Activated CD4-positive, alpha-beta T cell treated with anti-CD3 and anti-CD28 coated beads for 36 hours (primary cell): ENCODE measurements at places on chromosomes 11 and 22. TPM values are rescaled to one million over a fixed set of nuclear protein-coding genes. Genes with fewer than 3 reads are reported as not detected.
A peak's percentile ranks its signal among the peaks of the same experiment; 100 is the strongest.

The CRYAB gene
- not detected for total RNA-seq

The NAALAD2 gene
- not detected for total RNA-seq

The SLN gene
- not detected for total RNA-seq

The CDHR5 gene
- total RNA-seq = not detected

The RCN1 gene
- total RNA-seq = 19.1 TPM

The RNF215 gene
- total RNA-seq = 4.3 TPM

The DRICH1 gene
- 0.41 TPM for total RNA-seq

The SCGB1D2 gene
- total RNA-seq = not detected

DNA sequence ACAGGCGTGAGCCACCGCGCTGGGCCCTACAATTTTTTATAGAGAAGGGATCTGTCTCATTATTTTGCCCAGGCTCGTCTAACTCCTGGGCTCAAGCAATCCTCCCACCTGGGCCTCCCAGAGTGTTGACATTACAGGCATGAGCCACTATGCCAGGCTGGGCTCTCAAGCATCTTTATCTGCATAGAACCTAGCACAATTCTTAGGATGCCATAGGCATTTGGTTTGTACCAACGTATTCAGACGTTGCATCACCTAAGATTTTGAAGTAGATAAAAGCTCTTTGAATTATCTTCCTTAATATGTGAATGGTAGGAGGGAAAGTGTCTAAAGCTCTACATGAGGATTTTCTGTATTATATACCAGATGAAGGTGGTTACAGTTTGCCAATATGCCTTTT lies 30.5 kb downstream of the RTN3 start:
- H3K27me3 ChIP-seq = no peaks in the 10 kb centered on the region
- no peak overlapping the region for H3K27ac ChIP-seq
- no peak for DNase-seq
- H3K4me3 ChIP-seq = no peak overlapping the region
- peaks cover 5% of the 10 kb centered on the region for H3K4me1 ChIP-seq
- H3K36me3 ChIP-seq = peaks cover 3% of the 10 kb centered on the region

GRCh38 chr11:76617553-76618265 lies 52.8 kb downstream of the LRRC32 start:
- H3K27ac ChIP-seq = no peak overlapping the region
- no peaks in the 10 kb centered on the region for H3K4me1 ChIP-seq
- H3K27me3 ChIP-seq = no peaks in the 10 kb centered on the region
- DNase-seq = no peak

GRCh38 chr11:76557466-76557865 lies 112.6 kb downstream of the EMSY start:
- H3K4me1 ChIP-seq = peaks cover 18% of the 10 kb centered on the region
- H3K27me3 ChIP-seq = peaks cover 7% of the 10 kb centered on the region
- no peak overlapping the region for H3K27ac ChIP-seq

GRCh38 chr22:47597041-47597440 lies 834.6 kb downstream of the TBC1D22A start:
- no peak for DNase-seq
- no peaks in the 10 kb centered on the region for H3K36me3 ChIP-seq
- peaks cover 9% of the 10 kb centered on the region for H3K27me3 ChIP-seq
- H3K4me1 ChIP-seq = no peaks in the 10 kb centered on the region
- H3K4me3 ChIP-seq = no peak overlapping the region
- no peak overlapping the region for H3K27ac ChIP-seq

DNA sequence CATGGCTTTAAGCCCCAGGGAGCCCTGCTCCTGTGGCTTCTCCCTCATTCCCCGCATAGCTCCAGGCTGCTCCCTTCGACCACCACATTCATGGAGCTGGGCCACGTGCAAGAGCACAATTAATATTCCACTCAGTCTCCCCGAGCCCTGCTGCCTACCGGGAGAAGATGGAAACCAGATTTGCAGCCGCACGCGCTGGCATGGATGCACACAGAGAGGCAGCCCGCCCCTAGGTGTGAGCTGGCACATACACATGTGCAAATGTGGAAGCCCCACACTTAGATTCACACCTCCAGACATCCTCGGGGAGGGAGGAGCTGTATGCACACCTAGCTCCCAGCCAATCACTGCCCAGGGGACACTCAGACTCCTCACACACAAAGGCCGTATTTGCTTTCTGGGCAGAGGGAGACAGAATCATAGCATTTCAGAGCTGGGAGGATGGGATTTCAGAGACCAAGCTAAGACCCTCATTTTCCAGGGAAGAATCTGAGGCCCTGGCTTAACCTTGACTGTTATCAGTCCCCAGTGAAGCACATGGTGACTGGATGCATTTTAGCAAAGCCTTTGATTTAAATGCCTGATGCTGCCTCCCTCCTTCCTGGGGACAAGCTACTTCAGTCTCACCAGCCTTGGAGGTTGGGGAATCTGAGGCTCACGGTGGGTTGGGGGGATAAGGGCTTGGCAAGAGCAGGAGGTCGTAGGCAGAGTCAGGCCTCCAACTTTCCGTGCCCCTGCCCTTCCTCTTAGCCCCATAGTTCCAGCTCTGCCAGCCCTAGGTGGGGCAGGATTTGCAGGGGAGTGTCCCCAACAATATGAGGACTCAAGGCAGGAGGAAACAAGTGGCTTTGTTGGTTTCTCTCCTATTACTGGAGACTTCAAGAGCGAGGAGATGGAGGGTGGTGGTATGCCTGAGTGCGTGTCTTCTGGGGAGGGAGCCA lies 5.3 kb upstream of the CREB3L1 start:
- H3K36me3 ChIP-seq = no peaks in the 10 kb centered on the region
- no peak for DNase-seq
- no peak overlapping the region for H3K4me3 ChIP-seq
- no peak overlapping the region for H3K27ac ChIP-seq
- peaks cover 4% of the 10 kb centered on the region for H3K27me3 ChIP-seq

GRCh38 chr11:16902182-16902581 lies 112.0 kb downstream of the PLEKHA7 start:
- DNase-seq = peak; percentile 64
- H3K36me3 ChIP-seq = peaks cover 18% of the 10 kb centered on the region
- H3K4me1 ChIP-seq = peaks cover 60% of the 10 kb centered on the region
- H3K27ac ChIP-seq = peak overlapping the region; percentile 98

DNA sequence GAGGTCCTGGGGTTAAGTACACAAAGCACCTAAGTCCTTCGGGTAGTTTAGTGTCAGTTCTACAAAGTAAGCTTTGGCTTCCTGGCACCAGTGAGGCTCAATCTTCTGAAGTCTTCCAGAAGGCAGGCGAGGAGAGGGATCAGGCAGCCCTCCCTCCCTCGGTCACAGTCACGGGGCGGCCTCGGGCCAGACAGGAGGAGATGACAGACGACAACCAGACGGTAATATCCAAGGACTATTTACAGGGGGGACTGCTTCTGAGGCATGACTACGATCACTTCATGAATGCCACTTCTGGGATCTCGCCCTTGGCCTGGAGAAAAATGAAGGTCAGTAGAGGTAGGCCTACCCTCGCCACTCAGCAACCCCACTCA lies 383 bp upstream of the TMEM223 start:
- peak overlapping the region; percentile 90 for H3K27ac ChIP-seq
- H3K4me3 ChIP-seq = peak overlapping the region; percentile 89
- H3K27me3 ChIP-seq = no peaks in the 10 kb centered on the region

DNA sequence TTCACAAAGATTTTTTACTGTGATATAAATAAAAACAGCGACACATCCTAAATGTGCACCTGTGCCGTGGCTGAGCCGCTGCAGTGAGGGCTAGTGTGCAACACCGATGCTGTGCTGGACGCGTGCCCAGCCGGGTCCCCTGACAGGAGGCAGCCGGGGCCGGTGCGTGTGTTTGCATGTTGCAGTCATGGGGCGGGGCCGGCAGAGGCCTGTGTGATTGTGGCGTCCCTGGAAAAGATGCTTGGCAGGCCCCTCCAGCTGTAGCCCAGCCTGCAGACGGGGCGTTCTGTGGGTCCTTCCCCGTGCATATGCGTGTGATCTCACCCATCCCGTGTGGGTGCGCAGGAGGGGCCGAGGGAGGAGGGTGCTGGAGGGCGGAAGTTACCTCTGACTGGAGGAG lies 30.6 kb downstream of the MUC6 start:
- no peak overlapping the region for H3K27ac ChIP-seq
- no peaks in the 10 kb centered on the region for H3K4me1 ChIP-seq
- no peak overlapping the region for H3K4me3 ChIP-seq
- no peak for DNase-seq
- peaks cover 33% of the 10 kb centered on the region for H3K36me3 ChIP-seq
- no peaks in the 10 kb centered on the region for H3K27me3 ChIP-seq

DNA sequence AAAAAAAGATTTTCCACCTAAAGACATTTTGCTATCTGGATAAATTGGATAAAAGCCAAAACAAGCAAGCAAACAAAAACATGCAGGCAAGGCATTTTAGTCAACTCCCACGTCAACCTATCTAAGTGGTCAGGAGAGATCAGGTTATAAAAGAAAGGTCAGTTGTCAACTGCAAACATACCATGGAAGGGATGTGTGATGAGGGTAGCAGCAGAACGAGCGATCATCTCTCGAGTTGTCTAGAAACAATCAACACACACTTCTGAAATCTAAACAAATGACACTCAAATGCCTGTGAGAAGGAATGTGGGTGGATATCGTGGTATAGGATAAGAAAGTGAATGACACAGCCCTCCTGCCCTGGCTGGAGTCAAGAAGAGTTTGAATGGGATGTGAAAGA lies 10.9 kb downstream of the MTCH2 start:
- H3K4me3 ChIP-seq = no peak overlapping the region
- no peaks in the 10 kb centered on the region for H3K4me1 ChIP-seq
- DNase-seq = no peak
- no peak overlapping the region for H3K27ac ChIP-seq
- H3K36me3 ChIP-seq = peaks cover 52% of the 10 kb centered on the region

DNA sequence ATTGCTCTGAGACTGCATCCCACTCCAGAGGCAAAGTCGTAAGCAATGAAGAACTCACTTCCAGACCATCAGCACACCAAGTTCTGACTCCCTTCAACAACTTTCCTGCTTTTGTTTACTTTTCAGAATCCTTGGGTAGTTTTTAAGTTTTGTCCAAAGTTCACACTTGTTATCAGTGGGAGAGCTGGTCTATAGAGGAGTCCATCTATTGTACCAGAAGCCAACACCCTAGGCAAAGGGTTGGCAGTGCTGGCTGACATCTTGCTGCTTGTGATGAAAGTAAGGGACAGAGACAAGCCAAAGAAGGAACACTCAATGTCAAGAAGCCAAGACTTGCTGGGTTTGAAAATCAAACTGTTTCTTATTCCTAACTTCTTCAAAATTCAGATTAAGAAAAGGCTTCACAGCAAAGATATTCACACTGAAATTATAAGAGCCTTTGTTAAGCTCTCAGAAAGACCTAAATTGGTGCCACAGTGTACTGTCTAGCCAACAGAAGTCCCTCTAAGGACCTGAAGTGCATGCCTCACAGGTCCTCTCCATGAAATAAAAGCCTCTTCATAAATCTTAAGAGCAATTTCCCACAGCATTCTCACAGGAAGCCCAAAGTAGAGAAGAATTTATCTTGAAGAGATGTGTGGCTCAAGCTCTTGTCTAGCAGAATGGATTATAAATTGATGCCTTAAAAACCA lies 21.5 kb upstream of the LINC01488 start:
- DNase-seq = no peak
- peaks cover 3% of the 10 kb centered on the region for H3K36me3 ChIP-seq
- peaks cover 8% of the 10 kb centered on the region for H3K27me3 ChIP-seq
- H3K27ac ChIP-seq = no peak overlapping the region

DNA sequence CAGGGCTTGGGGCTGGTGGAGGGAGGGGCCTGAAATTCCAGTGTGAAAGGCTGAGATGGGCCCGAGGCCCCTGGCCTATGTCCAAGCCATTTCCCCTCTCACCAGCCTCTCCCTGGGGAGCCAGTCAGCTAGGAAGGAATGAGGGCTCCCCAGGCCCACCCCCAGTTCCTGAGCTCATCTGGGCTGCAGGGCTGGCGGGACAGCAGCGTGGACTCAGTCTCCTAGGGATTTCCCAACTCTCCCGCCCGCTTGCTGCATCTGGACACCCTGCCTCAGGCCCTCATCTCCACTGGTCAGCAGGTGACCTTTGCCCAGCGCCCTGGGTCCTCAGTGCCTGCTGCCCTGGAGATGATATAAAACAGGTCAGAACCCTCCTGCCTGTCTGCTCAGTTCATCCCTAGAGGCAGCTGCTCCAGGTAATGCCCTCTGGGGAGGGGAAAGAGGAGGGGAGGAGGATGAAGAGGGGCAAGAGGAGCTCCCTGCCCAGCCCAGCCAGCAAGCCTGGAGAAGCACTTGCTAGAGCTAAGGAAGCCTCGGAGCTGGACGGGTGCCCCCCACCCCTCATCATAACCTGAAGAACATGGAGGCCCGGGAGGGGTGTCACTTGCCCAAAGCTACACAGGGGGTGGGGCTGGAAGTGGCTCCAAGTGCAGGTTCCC lies at the start of gene APOC3:
APOC3 (plus strand) TSS at position 383 of the 659 bp plus-strand sequence. CDS start 676 bp downstream, outside the sequence.
- peaks cover under 1% of the 10 kb centered on the region for H3K4me1 ChIP-seq
- no peak within 1 kb of the TSS for H3K4me3 ChIP-seq
- H3K27me3 ChIP-seq = peaks cover under 1% of the 10 kb centered on the region
- no peak for DNase-seq

DNA sequence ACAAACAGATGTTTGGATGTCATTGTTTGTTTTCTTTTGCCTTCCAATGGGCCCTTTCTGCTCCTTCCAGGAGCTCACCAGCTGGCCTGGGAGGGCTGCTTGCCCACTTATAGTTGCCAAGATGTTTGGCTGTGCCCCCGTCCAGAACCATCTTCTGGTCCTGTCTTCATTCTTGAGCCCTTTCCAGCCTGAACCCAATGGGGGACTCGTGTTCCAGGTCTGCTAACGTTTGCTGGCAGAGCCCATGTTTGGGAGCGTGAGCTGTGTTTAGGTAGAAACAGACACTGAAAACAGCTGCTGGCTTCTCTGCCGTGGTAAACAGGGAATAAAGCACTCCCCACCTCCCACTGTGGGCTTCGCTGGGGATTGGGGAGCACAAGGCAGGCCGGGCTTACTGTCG lies 83.2 kb upstream of the SYT13 start:
- H3K27me3 ChIP-seq = peaks cover 10% of the 10 kb centered on the region
- H3K36me3 ChIP-seq = no peaks in the 10 kb centered on the region
- H3K27ac ChIP-seq = no peak overlapping the region
- no peak for DNase-seq

- H3K4me1 ChIP-seq = no peaks in the 10 kb centered on the region
- no peaks in the 10 kb centered on the region for H3K27me3 ChIP-seq
- H3K36me3 ChIP-seq = no peaks in the 10 kb centered on the region
- H3K4me3 ChIP-seq = no peak overlapping the region
- no peak overlapping the region for H3K27ac ChIP-seq
- DNase-seq = no peak
Measured at GRCh38 chr11:28860893-28861292, 752.7 kb downstream of the METTL15 start.

- no peak overlapping the region for H3K4me3 ChIP-seq
- no peaks in the 10 kb centered on the region for H3K4me1 ChIP-seq
- no peaks in the 10 kb centered on the region for H3K36me3 ChIP-seq
- DNase-seq = no peak
- no peak overlapping the region for H3K27ac ChIP-seq
Measured at GRCh38 chr11:31246451-31247165, 122.9 kb downstream of the DCDC1 start.

GRCh38 chr11:76614471-76615179 lies 55.9 kb downstream of the LRRC32 start:
- no peak overlapping the region for H3K27ac ChIP-seq
- DNase-seq = no peak
- no peak overlapping the region for H3K4me3 ChIP-seq
- H3K36me3 ChIP-seq = no peaks in the 10 kb centered on the region

- peaks cover 7% of the 10 kb centered on the region for H3K27me3 ChIP-seq
- no peaks in the 10 kb centered on the region for H3K36me3 ChIP-seq
- no peaks in the 10 kb centered on the region for H3K4me1 ChIP-seq
Measured at GRCh38 chr22:43392385-43392989, 19.3 kb upstream of the MPPED1 start.
